Neural crest cell (in vitro differentiated cells): ENCODE measurements at places on chromosomes 4 and X.
A peak's percentile ranks its signal among the peaks of the same experiment; 100 is the strongest.

DNA sequence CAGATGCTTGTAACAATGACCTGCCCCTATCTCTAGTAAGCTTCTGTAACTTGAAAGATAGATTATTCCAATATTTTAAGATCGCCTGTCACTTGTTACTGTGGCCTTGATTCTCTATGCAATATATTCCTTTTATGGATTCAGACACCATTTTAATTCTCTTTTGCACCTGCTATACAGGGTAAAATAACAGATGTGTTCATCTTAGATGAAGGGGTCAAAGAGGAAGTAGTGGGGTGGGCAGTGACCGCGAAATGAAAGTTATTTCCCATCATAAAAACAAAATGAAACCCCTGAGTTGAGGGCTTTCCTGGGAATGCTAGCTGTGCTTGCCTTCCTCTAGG is 175.9 kb downstream of the TSPAN5 start:
- peaks cover 2% of the 10 kb centered on the region for H3K4me1 ChIP-seq
- no peak for DNase-seq
- H3K36me3 ChIP-seq = peaks cover 13% of the 10 kb centered on the region
- H3K27me3 ChIP-seq = no peaks in the 10 kb centered on the region

DNA sequence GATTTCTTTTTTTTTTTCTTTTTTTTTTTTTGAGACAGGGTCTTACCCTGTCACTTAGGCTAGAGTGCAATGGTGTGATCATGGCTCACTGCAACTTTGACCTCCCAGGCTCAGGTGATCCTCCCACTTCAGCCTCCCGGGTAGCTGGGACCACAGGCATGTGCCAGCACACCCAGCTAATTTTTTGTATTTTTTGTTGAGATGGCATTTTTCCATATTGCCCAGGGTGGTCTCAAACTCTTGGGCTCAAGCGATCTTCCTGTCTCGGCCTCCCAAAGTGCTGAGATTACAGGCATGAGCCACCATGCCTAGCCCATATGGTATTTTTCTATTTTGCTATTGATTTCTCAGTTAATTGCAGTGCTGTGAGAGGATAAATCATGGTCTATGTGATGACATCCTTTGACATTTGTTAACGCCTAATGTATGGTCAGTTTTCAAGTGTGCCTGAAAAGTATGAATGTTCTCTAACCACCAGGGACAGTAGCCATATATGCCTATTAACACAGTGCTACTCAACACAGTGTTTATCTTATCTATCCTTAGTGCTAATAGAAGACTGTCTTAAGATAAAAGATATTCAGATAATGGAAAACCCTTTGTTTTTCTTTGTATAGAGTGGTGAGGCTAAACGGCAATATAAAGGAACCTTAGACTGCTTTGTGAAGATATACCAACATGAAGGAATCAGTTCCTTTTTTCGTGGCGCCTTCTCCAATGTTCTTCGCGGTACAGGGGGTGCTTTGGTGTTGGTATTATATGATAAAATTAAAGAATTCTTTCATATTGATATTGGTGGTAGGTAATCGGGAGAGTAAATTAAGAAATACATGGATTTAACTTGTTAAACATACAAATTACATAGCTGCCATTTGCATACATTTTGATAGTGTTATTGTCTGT is 9.1 kb upstream of the HSPA4L start:
- no peaks in the 10 kb centered on the region for H3K36me3 ChIP-seq
- no peaks in the 10 kb centered on the region for H3K27me3 ChIP-seq
- no peaks in the 10 kb centered on the region for H3K4me1 ChIP-seq

GRCh38 chrX:124232523-124233201 is 99.8 kb upstream of the TEX13D start:
- DNase-seq = no peak
- H3K27ac ChIP-seq = peak overlapping the region; percentile 86
- peak overlapping the region; percentile 57 for H3K4me3 ChIP-seq
- peaks cover 62% of the 10 kb centered on the region for H3K4me1 ChIP-seq
- H3K27me3 ChIP-seq = no peaks in the 10 kb centered on the region

- H3K27me3 ChIP-seq = no peaks in the 10 kb centered on the region
- H3K4me1 ChIP-seq = no peaks in the 10 kb centered on the region
- no peak overlapping the region for H3K4me3 ChIP-seq
- no peak overlapping the region for H3K27ac ChIP-seq
These were observed 8.1 kb downstream of the HGFAC start for GRCh38 chr4:3449574-3450534.

DNA sequence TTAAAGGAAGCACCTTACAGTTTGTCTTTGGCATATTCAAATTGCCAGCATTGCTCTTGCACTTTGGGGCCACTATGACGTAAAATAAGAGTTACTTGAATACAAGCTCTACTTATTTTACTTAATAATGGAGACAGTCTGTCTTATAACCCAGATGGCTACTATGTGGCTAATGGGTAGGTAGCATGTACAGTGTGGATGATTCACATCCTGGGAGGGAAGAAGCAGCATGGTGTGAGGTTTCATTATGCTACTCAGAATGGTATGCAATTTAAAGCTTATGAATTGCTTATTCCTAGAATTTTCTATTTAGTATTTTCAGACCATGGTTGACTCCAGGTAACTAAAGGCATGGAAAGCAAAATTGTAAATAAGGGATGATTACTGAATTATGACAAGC is 761.8 kb upstream of the ATOH1 start:
- H3K27ac ChIP-seq = no peak overlapping the region
- H3K4me1 ChIP-seq = no peaks in the 10 kb centered on the region
- no peak overlapping the region for H3K4me3 ChIP-seq
- no peak for DNase-seq
- no peaks in the 10 kb centered on the region for H3K27me3 ChIP-seq

DNA sequence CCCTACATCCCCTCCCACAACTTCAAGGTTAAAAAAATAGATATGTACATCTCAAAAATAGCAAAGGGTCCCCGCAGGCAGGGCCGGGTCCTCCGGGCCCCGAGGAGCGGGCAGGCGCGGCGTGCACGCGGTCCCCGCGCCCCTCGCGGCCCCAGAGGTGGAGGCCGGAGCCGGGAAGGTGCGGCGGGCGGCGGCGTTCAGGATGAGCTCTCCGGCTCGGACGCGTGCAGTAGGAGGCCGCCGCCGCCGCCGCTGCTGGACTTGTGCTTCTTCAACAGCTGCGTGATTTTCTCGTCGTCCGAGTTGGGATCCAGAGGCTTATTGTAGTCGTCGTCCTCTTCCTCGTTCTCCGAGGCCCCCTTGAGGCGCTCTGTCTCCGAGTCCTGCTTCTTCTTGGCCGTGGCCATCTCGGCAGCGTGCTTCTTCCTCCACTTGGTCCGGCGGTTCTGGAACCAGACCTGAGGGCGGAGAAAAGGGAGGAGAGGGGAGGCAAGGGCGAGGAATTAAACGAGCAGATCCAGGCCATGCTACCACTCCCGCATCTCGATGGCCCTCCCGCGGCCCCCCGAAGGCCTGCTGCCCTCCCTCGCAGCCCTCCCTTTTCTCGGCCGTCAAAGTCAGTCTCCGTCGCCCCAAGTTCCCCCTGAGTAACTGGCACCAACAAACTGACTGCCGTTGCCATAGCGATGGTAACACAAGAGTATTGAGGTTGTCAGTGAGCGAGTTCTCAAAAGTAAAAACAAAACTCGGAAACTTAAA is 5.8 kb downstream of the NKX6-1 start:
- peaks cover 9% of the 10 kb centered on the region for H3K36me3 ChIP-seq
- H3K27me3 ChIP-seq = peaks cover 95% of the 10 kb centered on the region
- H3K27ac ChIP-seq = no peak overlapping the region

DNA sequence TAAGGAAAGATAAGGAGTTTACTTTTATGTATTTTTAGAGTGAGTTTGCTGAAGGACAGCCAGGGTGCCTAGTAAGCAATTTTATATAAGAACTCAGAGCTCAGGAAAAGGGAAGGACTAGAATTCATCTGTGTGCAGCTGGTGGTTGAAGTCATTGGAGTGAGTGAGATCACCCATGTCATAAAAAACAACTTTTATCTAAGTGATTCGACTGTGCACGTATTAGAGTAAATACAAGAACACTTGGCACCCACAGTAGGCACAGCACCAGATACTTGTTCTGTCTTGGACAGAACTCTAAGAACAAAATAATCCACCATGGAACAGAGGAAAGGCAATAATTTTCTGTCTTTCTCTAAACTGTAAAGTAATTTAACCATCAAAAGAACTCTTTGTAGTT is 31.6 kb downstream of the SYNPO2 start:
- H3K4me3 ChIP-seq = no peak overlapping the region
- no peaks in the 10 kb centered on the region for H3K36me3 ChIP-seq
- H3K27ac ChIP-seq = no peak overlapping the region
- no peaks in the 10 kb centered on the region for H3K4me1 ChIP-seq

DNA sequence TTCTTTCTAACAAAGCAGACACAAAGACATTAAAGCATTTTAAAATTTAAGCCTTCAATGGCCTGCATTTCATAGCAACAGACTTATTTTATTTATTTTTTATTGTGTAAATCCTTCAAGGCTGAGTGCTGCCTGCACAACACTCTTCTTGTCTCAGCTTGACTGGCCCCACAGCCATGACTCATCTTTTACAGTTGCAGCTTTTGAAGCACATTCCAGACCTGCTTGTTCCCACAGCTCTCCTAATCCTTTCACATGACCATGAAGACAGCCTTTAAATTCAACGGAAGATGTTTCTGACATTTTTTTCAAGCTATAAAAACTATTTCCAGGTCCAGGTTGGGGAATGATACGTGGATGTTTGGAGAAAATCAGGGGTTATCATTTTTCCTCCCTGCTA is 276.9 kb upstream of the TACR3 start:
- DNase-seq = peak; percentile 23
- H3K4me3 ChIP-seq = peak overlapping the region; percentile 47
- H3K27me3 ChIP-seq = no peaks in the 10 kb centered on the region

DNA sequence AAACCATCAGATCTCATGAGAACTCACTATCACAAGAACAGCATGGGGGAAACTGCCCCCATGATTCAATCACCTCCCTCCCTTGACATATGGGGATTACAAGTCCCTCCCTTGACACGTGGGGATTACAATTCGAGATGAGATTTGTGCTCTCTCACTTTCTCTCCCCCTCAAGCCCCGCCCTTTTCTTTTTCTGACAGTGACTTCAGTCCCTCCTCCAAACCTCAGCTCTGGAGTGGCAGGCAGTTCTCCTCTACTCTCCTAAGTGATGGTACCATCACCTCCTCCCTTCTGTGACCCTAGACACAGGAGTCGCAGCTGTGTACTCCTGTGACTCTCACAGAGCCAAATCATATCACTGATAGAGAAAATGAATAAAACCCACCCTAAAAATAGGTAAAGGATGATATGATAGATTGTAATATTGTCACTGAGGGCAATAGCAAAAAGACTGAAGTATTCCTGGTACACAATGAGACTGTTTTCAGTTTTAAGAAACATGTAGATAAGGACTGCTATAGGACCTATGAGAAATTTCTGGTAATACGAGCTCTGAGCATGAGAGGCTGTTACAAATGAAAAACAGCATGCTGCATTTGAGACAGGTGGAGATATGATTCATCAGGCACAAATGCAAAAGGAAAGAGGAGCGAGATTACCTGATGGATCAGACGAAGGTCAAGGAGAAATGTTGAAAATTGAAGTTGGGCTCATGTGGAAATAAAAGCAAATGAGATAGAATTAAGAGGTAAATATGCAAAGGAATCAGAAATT is 101.2 kb upstream of the CBLL2 start:
- no peak overlapping the region for H3K27ac ChIP-seq
- no peaks in the 10 kb centered on the region for H3K36me3 ChIP-seq
- no peaks in the 10 kb centered on the region for H3K4me1 ChIP-seq
- no peaks in the 10 kb centered on the region for H3K27me3 ChIP-seq
- no peak for DNase-seq

GRCh38 chrX:68983004-68983857 is 154.4 kb downstream of the EFNB1 start:
- H3K36me3 ChIP-seq = no peaks in the 10 kb centered on the region
- H3K27ac ChIP-seq = no peak overlapping the region
- peaks cover 5% of the 10 kb centered on the region for H3K4me1 ChIP-seq
- H3K4me3 ChIP-seq = no peak overlapping the region

- peak overlapping the region; percentile 86 for H3K27ac ChIP-seq
- peak overlapping the region; percentile 69 for H3K4me3 ChIP-seq
- H3K36me3 ChIP-seq = peaks cover 3% of the 10 kb centered on the region
These were observed 4.3 kb downstream of the ZXDB start for GRCh38 chrX:57596109-57596508.

DNA sequence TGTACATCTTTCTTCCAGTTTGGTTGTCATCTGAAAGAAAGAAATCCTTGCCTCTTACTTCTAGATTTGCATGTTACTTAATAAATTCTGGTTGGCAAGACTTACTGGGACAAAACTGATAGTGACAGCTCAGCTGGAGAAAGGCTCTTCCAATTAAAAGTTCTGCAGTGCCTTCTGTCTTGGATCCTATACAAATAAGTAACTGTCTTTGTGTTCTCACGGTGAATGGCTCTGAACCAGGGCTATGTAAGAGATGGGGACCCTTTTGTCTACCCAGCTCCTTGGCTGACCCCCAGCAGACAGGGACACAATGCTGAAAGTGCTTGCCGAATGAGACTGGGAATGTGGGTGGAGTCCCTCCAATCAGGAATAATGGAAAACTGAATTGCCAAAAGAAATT is 89.5 kb downstream of the AASDH start:
- no peak overlapping the region for H3K27ac ChIP-seq
- H3K36me3 ChIP-seq = peaks cover 10% of the 10 kb centered on the region
- no peaks in the 10 kb centered on the region for H3K27me3 ChIP-seq
- DNase-seq = no peak

GRCh38 chrX:3807906-3808305 is 94.5 kb upstream of the PRKX start:
- H3K36me3 ChIP-seq = no peaks in the 10 kb centered on the region
- H3K4me1 ChIP-seq = peaks cover 14% of the 10 kb centered on the region
- no peak overlapping the region for H3K27ac ChIP-seq
- H3K4me3 ChIP-seq = no peak overlapping the region
- no peak for DNase-seq

DNA sequence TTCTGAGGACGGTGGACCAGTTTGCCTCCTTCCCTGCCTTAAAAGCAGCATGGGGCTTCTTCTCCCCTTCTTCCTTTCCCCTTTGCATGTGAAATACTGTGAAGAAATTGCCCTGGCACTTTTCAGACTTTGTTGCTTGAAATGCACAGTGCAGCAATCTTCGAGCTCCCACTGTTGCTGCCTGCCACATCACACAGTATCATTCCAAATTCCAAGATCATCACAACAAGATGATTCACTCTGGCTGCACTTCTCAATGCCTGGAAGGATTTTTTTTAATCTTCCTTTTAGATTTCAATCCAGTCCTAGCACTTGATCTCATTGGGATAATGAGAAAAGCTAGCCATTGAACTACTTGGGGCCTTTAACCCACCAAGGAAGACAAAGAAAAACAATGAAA is 255.3 kb downstream of the RAPGEF2 start:
- no peak overlapping the region for H3K27ac ChIP-seq
- H3K4me1 ChIP-seq = peaks cover 7% of the 10 kb centered on the region
- DNase-seq = no peak
- H3K4me3 ChIP-seq = no peak overlapping the region

DNA sequence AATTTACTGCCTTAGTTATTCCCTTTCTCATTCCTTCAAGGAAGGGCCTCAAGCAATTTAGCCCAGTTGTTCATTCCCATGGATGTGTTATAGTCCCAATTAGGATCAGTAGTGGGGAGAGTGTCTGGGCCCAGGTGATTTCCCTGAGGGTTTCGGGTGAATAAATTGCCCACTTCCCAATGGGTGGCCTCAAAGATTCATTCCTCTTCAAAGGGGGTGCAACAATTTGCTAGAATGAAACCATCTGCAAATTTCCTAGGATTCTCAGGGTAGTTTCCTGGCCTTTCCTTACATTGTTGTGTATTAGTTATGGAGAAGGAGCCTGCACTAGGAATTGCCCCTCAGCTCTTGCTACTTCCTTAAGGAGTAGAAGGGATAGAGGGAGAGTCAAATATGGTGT is 6.3 kb upstream of the AREG start:
- no peak overlapping the region for H3K4me3 ChIP-seq
- H3K27ac ChIP-seq = no peak overlapping the region
- H3K4me1 ChIP-seq = no peaks in the 10 kb centered on the region
- DNase-seq = no peak
- no peaks in the 10 kb centered on the region for H3K36me3 ChIP-seq
